ENCODE measurements at places on chromosomes 5 and 9.
A peak's percentile ranks its signal among the peaks of the same experiment; 100 is the strongest.

DNA sequence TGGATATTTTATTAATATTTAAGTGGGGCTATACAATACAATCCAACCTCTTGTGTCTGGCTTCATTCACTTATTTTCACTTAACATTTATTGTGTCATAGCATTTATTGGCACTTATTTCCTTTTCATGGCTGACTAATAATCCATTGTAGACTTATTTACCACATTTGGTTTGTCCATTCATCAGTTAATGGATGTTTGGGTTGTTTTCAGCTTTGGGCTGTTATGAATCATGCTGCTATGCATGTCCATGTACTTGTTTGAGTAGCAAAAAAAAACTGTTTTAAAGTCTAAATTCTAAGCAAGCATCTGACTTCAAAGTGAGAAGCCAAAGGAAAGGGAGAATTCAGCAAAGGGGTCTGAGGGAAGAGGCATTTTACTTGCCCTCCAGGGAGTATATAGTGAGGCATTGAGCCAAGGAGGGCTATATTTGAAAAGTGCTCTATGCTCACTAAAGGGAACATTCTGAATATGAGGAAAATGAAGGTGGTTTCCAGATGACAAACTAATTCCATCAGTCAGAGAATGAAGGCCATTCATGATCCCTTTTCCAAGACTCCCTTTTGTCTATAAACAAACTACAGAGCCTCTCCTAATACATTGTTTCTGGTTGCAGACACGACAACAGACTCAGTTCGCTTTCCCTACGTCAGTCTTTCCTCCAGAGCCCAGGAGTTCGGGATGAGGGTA is 532.8 kb upstream of the KLF4 start:
- no peak for DNase-seq

GRCh38 chr9:94002316-94003140 is 47.4 kb upstream of the BARX1 start:
- peak; percentile 70 for DNase-seq

GRCh38 chr9:6975198-6975597 is 217.4 kb downstream of the KDM4C start:
- DNase-seq, result no peak

DNA sequence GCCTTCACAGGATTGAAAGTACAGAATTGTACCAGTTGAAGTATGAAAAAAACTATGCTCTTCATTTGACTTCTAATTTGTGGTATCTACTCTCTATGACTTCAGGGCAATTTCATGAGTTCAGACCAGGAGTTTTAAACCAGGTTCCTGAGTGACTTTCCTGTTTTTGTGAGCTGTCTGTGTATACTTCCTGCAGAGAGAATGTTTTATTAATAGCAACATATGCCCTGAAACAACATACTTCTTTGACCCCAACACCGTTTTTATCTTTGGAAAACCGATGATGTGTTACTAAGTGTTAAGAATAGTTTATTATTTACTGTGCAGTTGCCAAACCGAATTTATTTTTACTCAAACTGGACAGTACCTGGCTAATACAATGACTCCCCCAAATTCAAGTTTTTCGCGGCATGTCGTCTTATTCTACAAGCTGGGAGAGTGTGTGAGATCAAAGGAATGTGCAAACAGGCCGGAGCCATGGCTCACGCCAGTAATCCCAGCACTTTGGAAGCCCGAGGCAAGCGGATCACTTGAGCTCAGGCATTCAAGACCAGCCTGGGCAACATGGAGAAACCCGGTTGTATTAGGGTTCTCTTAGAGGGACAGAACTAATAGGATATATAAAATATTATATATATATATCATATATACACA is 58.7 kb upstream of the ERBIN start:
- no peak for DNase-seq

GRCh38 chr5:103446813-103447212 is 115.8 kb downstream of the NUDT12 start:
- no peak for DNase-seq

- DNase-seq, result no peak
Measured at GRCh38 chr5:149855366-149855765, 89.2 kb downstream of the PDE6A start.

DNA sequence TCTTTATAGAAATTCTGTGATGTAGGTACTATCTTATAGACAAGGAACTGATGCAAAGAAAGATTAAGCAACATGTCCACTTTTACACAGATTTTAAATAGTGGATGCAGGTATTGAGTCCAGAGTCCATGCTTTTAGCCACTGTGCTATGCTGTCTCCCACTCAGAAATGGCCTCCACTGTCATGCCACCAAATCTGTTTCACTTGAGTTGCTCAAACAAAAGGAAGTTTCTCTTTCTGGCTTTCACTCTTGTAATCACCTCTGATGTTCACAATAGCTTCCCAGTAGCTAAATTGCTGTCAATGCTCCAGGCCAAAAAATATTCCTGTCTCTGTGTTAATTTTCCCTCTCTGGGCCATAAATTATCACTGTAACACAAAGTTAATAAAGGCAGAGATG is 77.0 kb upstream of the RASA1 start:
- DNase-seq, result no peak

GRCh38 chr9:121057821-121058220 is 7.7 kb upstream of the C5 start:
- DNase-seq, result no peak

DNA sequence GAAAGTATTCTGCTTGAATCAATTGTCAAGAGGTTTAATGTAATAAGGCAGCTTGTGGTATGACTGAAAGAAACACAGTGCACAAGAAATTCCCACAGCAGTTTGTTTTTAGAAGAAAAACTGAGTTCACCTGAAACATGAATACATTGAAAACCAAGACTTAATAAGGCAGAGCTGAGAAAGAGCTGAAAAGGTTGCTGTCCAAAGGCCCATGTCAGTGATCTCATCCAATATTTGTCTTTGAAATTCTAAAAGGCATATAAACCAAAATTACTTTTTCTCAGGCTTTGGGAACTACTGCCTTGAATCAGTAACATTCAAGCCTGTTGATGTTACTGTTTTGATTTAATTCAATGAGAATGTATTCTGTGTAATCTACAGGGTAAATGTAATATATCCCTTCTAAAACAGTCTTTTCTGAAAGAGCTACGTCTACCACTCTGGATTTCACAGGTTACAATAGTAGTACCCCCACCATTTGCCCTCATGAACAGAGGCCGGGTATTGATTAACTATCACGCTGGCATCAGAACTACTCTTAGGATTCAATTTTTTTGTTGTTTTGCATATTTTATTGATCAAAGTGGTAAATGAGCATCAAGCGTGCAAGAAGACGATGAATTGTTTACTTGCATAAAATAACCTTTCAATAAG is 57.8 kb downstream of the PPIC start:
- no peak for DNase-seq

DNA sequence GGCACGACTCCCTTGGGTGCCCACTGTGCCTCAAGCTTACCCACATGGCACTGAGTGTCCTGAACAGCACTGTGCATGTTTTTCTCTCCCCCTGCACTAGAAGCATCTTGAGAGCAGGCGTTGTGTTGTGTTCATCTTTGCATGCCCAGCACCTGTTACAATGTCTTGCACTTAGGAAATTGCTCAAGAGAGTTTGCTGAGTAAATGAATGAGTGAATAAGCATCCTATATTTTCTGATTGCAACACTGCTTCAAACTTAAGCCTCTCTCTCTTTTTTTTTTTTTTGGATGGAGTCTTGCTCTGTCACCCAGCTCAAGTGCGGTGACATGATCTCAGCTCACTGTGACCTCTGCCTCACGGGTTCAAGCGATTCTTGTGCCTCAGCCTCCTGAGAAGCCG is 94.5 kb downstream of the LMNB1 start:
- no peak for DNase-seq

- DNase-seq, result no peak
Measured at GRCh38 chr9:4822057-4822456, 29.3 kb downstream of the RCL1 start.

GRCh38 chr5:105708442-105708841 is 1962.3 kb downstream of the EFNA5 start:
- no peak for DNase-seq

- no peak for DNase-seq
Measured at GRCh38 chr9:113545068-113545467, 81.5 kb downstream of the RGS3 start.

GRCh38 chr9:113973963-113974413 is 97.9 kb downstream of the ZNF618 start:
- peak; percentile 13 for DNase-seq

DNA sequence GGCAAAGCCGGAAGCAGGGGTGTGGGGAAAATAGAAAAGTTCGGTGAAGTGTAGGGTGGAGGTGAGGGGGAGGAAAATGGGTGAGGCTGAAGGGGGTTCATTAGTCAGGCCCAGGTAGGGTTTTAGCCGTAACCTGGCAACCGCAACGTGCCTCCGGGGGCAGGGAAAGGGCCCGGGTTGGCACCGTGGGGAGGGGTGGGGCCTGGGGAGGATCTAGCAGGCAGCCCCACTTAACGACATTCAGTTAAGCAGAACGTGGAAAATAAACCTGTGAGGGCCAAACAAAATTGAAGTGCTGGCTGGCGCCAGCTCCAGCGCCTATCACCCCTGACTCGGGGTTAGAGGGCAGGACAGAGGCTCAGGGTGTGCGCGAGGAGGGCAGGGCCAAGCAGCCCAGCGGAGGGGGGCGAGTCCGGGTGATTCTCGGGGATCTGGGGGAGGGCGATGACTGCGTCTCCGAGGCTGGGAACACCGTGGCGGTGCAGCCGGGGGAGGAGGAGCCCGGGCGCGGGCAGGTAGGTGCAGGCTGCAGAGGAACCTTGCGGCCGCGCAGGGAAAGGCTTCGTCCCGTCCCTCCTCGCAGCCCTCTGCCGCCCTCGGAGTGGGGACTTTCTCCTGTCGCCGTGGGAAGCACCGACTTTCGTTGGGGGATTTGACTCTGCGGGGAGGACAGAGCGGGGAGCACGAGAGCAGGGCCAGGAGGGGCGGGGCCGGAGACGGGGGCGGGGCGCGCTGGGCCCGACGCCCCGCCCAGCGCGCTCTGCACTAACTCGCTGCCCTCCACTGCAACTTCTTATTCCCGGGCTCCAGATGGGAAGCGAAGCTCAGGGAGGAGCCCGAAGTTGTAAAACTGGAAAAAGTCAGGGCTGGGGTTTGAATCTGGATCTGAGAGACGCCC is 5.1 kb downstream of the RGS14 start:
- peak; percentile 49 for DNase-seq

- DNase-seq, result no peak
Measured at GRCh38 chr9:71634752-71635151, 133.6 kb downstream of the CEMIP2 start.

GRCh38 chr9:25310961-25311360 is 367.3 kb downstream of the TUSC1 start:
- no peak for DNase-seq
